Epithelial cell of alveolus of lung (primary cell): ENCODE measurements at places on chromosomes 3 and 15. TPM values are rescaled to one million over a fixed set of nuclear protein-coding genes. Genes with fewer than 3 reads are reported as not detected.

The CALML4 gene
- total RNA-seq = 0.39 and 0.88 TPM in 2 replicates

The MLH1 gene
- total RNA-seq = 23.6 and 34.8 TPM in 2 replicates

The KLHL40 gene
- total RNA-seq = not detected in 2 replicates

The EFHB gene
- 1.4 TPM in 1 of 2 replicates, not detected in the other for total RNA-seq

The FBN1 gene
- 130 and 283 TPM in 2 replicates for total RNA-seq

The SCAANT1 gene
- total RNA-seq = not detected in 2 replicates
